ENCODE measurements at places on chromosomes 16 and 17.

GRCh38 chr16:56262148-56262547 lies 70.9 kb downstream of the GNAO1 start:
- peak; percentile 23 for DNase-seq

GRCh38 chr17:28216528-28216927 lies 102.5 kb upstream of the TMEM97 start:
- no peak for DNase-seq

- DNase-seq, result peak; percentile 60
These were observed 101.2 kb downstream of the FTO start for GRCh38 chr16:53805113-53805512.

DNA sequence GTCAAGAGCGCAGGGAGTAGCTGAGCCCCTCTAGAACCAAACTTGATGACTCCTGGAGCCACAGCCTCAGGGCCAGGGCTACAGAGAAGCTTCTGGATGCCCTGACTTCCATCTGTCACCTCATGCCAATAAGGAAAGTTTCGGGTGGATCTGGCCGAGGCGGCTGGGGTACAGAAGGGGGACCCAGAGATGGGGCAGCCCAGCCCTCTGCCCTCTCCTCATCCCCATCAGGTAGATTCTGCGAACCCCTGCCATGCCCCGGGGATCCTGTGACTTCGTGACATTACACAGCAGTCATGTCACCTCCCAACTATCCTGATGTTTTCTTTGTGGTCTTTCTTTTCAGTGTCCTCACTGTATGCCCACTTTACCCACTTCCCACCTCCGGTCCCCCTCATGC lies 114.4 kb downstream of the CCDC182 start:
- DNase-seq, result no peak

DNA sequence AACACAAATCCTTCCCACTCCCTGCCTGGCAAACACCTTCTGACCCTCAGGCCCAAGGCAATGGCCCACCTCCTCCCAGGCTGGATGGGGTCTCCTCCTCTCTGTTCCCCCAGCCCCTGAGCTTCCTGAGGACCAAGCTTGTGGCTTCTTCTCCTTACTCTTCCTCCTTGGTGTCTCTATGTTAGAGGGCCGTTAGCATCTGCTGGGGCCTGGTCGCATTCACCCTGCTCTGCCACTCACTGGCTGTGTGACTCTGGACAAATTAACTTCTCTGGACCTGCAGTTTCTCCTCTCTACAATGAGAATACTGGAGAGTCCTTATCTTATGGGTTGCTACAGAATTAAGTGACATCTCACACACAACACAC lies 725 bp upstream of the MT2A start:
- no peak for DNase-seq

- no peak for DNase-seq
These were observed 10.1 kb downstream of the ST6GALNAC2 start for GRCh38 chr17:76575570-76575969.

DNA sequence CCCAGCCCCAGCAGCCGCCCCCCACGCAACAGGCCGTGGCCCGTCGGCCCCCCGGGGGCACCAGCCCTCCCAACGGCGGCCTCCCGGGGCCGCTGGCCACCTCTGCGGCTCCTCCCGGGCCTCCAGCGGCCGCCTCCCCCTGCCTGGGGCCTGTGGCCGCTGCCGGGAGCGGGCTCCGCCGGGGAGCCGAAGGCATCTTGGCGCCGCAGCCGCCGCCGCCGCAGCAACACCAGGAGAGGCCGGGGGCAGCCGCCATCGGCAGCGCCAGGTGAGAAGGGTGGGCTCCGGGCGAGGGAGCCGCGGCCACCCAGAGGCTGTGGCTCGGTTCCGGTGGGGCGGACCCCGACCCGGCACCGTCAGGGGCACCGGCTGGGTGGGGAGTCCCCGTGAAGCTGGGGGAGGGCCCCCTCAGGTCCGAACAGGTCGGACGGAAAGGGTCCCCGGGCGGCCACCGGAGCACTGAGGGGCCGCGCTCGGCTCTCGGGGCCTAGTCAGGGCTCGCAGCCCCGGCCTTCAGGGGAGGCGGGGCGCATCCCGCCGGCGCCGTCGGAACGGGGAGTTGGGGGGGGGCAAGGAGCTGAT lies 583 bp downstream of the ATXN2L start:
- peak; percentile 60 for DNase-seq

DNA sequence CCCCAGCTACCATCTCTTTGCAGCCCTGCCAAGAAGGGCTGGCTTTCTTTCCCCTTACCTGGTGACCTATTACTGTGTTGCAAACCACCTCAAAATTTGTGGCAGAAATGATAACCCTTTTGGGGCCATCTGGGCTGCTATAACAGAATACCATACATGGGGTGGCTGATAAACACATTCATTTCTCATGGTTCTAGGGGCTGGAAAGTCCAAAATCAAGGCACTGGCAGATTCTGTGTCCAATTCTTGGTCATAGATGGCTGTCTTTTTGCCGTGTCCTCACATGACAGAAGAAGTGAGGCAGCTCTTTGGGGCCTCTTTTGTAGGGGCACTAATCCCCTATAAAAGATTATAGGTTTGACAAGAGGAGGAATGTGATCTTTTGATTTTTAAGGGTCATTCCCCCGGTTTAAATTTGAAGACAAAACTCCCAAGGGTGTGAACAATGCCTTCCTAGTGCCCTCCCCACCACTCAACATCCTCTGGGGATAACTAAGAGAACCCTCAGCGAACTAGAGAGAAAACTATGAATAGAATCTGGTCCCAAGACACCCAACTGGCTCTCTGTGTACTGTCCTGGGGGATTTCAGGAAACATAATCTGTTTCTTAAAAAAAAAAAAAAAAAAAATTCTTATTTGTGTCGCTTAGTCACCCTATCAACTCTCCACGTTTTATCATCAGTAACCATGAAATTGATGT lies 1.7 kb upstream of the METTL22 start:
- DNase-seq, result no peak

GRCh38 chr17:77644181-77645071 lies 314.1 kb upstream of the TNRC6C start:
- DNase-seq, result no peak

DNA sequence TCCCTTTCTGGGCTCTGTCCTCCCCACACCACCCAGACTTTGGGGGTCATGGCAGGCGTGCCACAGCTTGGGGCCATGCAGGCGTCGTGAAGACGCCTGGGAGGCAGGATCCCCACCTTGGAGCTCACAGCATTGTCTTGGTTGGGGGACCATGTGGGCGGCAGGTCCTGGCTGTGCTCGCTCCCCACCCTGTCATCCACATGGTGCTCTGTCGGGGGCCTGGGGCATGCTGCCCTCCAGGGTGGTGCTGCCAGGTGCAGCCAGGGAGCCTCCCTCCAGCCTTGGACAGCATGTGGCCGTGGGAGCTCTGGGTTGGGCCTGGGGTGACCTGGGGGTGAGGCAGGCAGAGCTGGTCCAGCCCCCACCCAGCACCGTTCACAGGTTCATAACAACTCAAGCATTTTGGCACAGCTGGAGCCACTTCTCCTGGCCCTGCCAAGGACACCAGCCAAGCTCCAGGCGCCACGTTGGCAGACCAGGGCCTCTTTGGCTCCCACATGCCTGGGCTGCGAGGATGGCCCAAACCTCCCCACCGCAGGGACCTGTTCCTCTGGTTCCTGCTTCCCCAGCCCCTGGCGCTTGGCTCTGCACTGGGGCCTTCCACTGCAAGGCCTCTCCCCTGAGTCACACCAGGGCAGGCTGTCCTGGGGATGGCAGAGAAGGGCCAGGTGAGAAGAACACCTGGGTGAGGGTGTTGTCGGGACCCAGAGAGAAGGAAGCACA lies 15.1 kb upstream of the ATP6V0C start:
- DNase-seq, result no peak

GRCh38 chr16:55480228-55480655 lies 1.2 kb downstream of the MMP2 start:
- no peak for DNase-seq

DNA sequence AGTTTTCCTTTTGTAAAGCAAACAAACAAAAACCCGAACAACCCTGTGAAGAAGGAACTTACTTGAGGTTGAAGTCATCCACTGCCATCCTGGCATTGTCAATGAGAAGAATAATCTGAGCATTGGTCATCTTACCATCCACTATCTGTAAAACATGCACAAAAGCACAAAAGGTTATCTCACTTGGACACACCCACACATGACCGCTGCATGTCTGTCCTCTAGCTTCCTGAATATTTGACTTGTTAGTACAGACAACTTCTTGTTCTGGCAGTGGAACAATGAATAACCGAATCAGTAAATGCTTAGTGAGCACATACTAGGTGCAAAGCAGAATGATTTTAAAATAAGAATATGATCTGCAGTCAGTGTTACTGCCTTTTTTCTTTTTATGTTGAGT lies 6.1 kb downstream of the KRT23 start:
- DNase-seq, result no peak
